ENCODE measurements at places on chromosomes 11 and 22. TPM values are rescaled to one million over a fixed set of nuclear protein-coding genes. Genes with fewer than 3 reads are reported as not detected.

LRRC32 gene
- 23.1 TPM for total RNA-seq

FAM83F gene
- not detected for total RNA-seq

WNT7B gene
- 0.18 TPM for total RNA-seq

DNA sequence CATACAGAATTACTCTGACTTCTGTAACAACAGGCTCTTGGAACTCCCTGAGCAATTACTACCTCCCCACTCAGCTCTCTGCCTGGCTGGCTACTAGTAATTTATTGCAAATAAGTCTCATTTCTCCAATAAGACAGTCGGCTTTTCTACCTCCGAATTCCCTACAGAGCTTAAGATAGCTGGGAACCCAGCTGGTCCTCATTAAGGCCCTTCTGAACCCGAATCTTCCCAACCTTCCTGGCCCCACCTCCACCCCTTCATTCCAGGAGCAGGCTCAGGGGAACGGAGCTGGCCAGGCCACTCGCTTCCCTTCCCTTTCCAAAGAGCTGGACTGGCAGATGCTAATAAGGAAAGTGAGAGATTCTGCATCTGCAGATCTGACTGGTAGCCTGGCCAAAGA is 21.6 kb downstream of the TMPRSS5 start:
- peak; percentile 18 for DNase-seq

DNA sequence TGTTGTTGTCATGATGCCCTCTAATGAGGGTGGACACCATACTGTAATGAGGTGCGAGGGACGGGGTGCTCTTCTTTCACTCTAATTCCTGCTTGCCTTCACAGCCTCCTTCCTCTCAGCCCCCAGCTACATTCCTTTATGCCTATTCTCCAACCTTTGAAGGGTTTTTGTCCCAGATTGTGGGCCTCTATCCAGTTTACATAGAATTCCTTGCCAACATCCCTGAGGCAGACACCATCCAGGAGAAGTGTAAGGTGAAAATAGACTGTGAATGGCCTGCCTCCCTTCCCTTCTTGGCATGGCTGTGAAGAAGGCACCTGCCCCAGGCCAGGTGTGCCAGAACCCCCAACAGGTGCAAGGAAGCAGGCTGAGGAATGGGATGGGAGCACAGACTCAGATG is 122.3 kb downstream of the CHST1 start:
- no peak for DNase-seq

DNA sequence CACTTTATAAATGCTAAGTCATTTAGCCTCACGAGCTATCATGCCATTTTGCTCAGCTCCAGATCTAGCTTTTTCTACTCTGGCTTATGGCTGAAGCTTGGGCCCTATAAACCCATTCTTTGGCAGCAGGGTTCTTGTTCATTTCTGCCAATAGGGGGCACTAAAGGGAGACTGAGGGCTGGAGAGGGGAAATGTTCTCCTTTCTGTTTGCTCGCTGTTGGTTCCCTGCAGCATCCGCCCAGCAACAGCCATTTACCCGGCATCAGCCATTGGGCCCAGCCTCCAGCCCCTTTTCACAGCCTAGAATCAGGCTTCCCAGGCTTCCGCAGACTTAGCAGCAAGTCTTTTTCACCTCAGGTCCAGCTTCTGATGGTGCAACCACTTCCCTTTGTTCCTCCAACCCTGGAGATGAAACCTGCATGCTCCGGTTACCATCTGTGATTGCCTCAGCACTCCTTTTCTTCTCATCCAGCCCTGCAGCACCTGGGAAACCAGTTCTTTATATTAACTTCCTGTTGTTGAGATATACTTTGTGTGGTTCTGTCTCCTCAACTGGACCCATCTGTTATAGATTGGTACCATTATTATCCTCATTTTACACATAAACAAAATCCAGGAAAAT is 4.2 kb upstream of the ME3 start:
- DNase-seq, result no peak

DNA sequence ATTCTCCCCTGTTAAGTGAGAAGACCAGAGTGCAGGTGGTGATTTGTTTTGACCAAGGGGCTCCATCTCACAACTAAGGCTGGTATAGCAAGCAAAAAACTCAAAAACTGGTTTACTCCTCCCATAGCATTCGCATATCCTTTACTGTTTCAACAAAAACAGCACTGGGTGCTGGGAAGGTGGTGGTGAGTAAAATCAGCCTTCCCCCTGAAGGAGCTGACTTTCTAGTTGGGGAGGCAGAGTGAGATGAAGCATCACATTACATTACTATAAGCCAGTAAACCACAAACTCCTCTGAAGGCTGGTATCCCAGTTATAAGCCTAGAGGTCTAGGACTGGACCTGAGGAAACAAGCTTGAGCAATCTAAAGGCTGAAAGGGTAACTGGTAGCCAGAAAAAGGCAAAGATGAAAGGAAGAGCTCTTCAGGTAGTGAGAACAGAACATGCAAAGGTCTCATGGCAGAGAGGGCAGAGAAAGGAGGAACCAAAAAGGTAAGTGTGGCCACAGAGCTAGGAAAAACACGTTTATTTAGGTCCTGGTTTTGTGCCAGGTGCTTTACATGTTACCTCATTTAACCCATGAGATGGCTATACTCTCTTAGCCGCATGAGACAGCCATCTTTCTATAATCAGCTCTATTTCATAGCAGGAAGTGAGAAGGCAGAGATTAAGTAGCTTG is 22.3 kb downstream of the TMEM123 start:
- no peak for DNase-seq

- DNase-seq, result no peak
Measured at GRCh38 chr11:68942095-68942620, 38.5 kb downstream of the IGHMBP2 start.

DNA sequence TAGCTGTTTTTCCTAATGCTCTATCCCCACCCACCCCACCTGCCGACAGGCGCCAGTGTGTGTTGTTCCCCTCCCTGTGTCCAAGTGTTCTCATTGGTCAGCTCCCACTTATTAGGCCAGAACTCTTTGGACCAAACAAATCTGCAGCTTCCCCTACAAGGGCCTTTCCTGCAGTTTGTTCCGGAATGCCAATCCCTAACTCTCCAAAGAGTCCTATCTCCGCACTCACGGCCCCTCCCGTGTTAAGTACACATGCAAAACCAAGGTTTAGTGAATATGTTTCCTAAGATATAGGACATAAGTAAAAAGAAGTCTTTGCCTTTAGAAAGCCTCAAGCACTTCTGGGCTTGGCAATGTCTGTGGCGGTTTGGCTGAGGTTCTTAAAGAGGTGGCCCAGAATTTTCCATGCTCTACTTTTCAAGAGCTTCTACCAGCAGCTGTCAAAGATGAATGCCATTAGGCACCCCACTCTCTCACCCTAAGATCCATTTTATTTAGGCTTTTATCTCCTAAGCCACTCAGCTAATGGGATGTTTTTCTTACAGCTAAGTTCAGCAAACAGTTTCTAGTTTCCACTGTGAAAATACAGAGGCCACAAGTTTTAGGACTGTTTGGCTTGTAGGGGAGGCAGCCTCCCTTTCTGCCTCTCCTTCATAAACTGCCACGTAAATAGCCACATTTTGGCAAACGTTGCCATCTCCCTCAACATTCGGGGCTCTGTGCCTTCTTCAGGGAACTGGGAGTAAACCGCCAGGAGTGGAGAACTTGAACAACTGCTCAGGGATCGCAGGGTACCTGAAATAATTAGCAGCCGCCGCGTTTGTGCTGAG is 1.6 kb downstream of the CD59 start:
- peak; percentile 77 for DNase-seq

DNA sequence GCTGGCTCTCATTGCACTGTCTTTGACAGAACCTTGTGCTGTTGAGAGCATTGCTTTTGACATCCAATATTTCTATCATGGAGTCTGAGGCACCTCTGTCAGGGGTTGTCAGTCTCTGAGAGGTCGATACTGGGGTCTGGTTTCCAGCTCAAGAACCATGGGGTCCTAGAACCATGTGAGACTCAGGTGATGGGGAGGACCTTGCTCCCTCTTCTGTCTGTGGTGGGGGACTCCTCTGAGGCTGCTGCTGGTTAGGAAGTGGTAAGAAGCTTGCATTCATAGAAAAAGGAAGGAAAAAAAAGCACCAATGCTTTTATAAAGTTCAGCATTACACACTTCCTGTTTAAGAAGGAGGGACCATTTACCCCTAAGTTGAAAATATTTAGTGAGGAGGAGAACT is 91.8 kb upstream of the CD44 start:
- no peak for DNase-seq

DNA sequence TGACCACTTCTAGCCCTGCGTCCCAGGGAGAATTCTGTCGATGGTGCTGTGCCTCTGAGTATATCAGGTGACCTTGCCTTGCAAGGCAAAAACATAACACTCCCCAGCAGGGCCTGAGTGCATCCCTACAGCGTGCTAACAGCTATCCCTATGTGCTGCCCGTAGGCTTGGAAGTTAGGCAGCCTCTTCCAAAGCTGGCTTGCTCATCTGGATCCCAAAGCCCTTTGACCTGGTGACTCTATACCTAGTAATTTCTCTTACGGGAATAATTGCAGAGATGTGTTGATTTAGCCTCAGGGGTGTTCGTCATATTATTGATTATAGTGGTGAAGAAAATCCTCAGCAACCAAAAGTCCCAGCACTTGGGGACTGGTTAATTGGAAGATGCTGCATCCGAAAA is 32.6 kb upstream of the CRYBB3 start:
- no peak for DNase-seq
